ENCODE measurements at places on chromosomes 7 and 10.

DNA sequence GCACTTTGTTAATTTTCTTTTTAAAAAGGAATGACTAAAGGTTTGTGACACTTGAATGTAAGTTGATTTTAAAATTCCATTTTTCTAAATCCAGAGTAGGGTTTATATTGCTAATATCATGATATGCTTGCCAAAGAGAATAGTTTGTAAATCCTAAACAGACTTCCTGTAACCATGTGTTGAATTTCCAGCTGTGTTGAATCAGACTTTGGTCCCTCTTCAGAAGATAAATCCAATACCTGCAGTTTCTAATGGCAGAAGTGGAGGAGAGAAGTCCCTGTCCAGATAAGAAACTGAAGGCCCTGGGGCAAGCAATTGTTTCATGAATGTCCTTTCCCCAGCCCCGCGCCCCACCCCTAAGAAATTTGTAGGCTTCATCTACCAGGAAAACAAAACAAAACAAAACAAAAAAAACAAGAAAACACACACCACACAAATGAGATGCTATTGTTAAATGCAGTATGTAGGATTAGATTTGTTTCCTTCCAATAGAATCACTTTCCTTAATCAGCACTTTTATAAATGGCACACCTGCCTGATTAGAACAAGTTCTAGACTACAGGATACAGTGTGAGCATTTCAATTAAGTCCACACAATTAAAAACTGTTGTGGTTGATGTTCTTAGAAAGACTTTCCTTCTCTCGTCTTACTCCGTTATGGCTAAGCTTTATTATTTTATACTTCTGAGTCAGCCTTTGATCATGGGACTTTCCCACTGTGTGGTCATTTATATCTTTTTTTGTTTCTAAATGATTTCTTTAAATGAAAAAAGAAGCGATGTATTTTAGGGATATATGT is 122.8 kb downstream of the KAT6B start:
- no peak for DNase-seq

DNA sequence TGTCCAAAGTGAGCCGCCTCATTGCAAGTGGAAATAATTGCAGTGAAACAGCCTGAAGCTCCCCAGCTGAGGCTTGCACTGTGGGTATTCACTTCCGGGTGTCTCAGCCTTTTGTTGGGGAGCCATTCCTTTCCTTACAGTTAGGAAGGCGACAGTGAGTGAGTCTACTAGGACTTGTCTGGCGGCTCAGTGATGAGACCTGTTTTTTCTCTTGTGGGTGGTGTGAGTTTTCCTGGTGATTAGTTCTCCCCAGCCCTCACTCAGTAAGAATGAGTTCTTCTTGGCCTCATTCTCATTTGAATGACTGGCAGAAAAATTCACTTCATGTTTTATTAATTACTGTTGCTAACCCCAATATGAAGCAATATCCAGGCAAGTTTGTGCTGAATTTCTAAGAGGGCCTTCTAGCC is 2.6 kb downstream of the PGAM1 start:
- DNase-seq = no peak

- DNase-seq = no peak
These were observed 108.4 kb upstream of the ZWINT start for GRCh38 chr10:56469482-56469881.

- DNase-seq = no peak
These were observed 48.2 kb upstream of the ODAD2 start for GRCh38 chr10:28047061-28047460.

DNA sequence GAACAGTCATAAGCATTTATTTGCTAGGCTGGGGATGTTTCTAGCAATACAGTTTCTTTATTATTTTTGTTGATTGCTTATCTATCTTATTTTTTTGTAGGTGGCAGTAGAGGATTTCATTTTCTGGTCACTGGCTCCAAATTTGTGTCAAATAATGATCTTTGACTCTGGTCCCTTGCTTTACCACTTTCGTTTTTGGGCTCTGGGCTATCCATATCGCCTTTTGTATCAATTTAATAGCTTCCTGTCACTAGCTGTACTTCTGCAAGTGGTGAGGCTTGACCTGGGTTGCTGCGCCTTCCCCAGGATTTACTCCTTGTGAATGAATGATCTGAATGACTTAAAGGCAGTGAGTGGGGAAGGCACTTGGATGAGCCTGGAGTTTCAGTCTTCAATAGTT is 48.4 kb downstream of the MDFIC start:
- no peak for DNase-seq

- no peak for DNase-seq
These were observed 9.8 kb upstream of the LAMB1 start for GRCh38 chr7:108012499-108013430.

DNA sequence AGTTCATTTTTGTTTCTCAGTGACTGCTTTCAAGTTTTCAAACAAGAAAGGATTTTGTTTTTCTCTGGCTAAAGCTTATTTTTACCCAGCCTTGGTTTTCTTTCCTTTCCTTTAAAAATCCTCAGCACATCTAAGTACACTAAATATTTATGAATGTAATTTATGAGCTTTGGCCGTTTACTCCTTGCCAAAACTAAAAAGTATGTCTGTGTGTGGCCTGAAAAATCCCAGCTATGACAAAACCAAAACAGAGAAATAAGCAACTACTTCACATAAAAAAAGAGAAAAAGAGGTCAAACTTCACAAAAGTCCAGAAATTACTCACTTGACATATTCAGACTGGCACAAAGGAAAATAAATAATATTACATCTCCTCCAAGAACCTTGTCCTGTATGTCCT is 365.1 kb upstream of the NFE2L3 start:
- no peak for DNase-seq

- DNase-seq = no peak
These were observed 264.9 kb upstream of the FERD3L start for GRCh38 chr7:19410106-19410505.

DNA sequence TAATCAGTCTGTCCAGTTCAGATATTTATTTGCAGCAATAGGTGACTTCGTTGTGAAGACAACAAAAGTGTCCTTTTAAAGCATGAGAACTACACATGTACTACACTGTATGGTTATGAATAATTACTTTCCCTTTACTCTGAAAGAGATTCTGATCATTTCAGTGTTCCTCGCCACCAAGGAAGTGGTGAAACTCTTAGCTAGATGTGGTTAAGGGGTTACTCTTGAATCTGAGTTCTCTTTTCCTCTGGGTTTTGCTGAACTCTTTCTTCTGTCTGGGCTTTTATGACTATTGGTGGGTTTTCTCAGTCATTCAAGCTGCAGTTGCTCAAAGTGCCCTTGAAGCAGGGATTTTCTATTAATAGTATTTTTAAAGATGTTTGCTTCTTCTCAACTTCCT is 127.9 kb upstream of the SEM1 start:
- DNase-seq = no peak

DNA sequence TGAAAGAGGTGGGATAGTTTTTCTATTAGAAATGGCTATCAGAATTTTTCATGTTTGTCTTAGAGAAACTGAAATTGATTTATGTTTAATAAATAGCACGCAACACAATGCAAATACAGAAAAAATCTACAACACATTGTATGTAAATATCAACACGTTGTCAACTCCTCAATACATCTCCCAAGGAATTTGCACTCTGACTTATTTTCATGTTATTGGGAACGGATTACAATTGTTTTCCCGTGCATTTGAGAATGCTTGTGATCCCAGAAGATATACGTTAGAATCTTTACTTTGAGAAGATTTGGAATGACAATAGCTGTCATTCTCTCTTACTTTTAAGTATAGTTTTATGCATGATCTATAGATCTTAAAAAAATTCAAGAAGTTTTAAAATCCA is 313.8 kb upstream of the AKR1E2 start:
- DNase-seq = no peak

GRCh38 chr10:7311218-7311849 is 99.5 kb downstream of the SFMBT2 start:
- DNase-seq = no peak

GRCh38 chr10:86536294-86536861 is 14.8 kb upstream of the WAPL start:
- no peak for DNase-seq

DNA sequence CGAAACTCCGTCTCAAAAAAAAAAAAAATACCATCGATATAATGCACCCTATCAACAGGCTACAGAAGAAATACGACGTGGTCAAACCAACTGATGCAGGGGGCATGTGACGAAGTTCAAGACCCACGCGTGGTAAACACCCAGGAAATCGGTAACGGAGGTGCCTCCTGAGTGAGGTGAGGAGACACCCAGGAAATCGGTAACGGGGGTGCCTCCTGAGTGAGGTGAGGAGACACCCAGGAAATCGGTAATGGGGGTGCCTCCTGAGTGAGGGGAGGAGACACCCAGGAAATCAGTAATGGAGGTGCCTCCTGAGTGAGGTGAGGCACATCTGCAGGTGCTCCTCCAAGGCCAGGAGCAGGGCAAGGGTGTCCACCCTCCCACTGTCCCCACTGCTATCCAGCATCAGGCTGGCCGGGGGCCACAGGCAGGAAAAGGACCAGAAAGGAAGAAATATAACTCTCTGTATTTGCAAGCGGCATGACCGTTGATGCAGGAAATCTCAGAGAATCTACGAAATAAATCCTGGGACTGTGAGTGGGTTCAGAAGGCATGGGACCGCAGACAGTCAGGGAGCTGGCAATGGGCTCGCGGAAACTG is 10.7 kb upstream of the GPR146 start:
- no peak for DNase-seq

Data from right forelimb (tissue), 1 donor.